ENCODE measurements at places on chromosomes 4 and X.

DNA sequence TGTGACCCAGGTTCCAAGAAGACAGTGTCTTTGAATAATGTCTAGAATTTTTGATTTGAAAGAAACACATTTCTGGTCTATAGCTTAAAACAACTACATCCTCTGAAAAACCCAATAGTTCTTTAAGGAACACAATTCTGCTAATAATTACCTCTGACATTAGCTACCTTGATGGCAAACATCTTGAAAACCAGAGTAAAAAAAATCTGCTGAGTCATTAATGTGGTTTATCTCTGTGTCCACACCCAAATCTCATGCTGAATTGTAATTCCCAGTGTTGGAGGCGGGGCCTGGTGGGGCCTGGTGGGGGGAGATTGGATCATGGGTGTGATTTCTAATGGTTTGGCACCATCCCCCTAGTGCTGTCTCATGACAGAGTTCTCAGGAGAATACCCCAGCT, 1233.8 kb downstream of the NLGN4X start:
- no peak for DNase-seq

DNA sequence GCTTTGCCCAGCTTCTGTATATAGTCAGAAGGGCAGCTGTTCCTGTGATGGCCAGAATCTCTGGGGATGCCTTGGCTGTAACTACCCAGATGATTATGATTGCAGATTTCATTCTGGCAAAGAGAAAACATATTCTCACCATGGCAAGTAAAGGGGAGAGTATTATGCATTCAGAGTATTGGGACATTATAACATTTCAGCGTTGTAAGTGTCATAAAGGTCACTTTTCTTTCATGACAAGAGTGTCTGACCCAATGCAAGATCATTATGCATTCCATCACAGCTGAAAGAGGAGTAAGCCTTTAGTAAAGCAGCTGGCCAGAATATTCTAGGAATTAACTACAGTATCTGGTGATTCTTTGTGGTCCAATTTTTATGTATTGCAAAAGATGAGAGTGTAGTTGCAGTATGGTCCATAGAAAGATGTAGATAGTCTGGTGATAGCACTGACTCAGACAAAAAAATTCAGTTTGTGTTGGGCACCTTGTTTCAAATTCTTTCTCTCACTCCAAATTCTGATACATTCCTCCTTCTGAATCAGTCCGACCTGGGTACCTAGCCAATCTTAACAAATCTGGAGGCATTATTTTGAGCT, 2366.3 kb downstream of the PCDH7 start:
- DNase-seq = peak; percentile 16

- DNase-seq = peak; percentile 66
Observed at GRCh38 chr4:53592686-53593501, 1.6 kb upstream of the LNX1 start.

- no peak for DNase-seq
Observed at GRCh38 chr4:110155654-110156053, 42.8 kb downstream of the ELOVL6 start.

DNA sequence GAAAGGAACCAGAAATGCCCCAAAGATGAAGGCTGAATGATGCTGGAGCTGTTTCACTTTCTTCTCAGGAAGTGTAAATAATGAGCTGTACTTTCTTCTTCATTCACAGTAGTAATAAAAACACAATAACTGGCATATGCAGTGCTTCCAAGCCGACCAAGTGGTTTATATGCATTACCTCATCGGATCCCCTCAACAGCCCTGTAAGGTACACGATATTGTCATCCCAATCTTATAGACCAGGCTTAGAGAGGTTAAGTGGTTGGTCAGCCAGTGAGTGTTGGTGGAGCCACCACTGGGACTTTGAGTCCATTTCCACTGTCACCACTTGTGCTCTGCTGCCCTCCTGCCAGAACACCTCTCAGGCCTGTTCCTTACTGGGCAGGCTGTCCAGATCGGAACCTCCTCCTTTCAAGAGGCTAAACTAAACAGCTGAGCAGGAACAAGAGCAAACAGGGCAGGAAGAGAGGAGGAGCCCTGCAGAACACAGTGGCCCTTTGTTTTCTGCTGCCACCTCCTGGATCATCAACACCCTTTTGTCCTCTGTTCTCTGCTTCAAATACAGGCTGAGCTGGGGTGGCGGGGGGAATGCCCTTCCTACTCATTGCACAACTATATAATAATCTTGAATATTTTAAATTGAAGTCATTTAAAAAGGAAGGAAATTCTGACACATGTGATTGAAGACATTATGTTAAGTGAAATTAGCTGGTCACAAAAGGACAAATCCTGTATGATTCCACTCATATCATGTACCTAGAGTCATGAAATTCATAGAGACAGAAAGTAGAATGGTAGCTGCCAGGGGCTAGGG, 112.5 kb upstream of the ATP6AP2 start:
- peak; percentile 55 for DNase-seq

DNA sequence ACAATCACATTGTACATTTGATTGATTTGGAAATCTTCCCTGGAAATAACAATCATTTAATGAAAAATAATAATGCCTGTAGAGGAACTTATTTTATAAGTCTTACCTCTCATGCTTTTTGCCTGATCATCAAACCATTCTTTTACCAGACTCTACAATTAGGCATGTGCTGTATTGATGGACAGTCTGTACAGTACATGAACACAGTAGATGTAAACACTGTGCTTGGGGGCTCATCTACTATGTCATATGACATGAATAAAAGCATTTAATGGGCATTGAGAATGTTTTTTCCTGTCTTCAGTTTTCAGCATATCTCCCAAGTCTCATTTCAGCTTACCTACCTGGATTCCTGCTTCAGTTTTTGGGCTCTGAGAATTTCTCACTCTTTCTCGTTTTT, 1070.9 kb downstream of the STIM2 start:
- DNase-seq = no peak

GRCh38 chrX:79452881-79453280, 85.7 kb upstream of the ITM2A start:
- no peak for DNase-seq

- DNase-seq = no peak
Observed at GRCh38 chr4:110208419-110208818, 10.0 kb upstream of the ELOVL6 start.

DNA sequence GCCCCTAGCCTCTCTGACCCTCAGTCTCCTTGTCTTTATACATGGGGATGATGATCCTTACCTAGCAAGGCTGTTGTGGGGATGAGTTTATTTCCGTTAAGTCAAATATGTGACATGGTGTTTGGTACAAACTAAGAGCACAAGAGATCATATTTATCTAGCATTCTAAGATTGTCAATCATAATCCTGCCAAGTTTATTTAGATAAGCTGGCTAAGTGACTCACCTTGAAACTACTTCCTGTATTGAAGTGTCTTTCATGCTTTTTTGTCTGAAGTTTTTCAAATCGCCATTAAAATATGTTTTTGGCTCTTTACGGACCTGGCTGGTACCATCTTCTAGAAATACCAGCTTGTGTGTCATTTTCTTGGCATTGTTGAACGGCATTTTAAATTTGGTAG, 30.7 kb downstream of the MAP7D3 start:
- DNase-seq = no peak

- peak; percentile 27 for DNase-seq
Observed at GRCh38 chr4:145251391-145251790, 71.0 kb upstream of the OTUD4 start.

DNA sequence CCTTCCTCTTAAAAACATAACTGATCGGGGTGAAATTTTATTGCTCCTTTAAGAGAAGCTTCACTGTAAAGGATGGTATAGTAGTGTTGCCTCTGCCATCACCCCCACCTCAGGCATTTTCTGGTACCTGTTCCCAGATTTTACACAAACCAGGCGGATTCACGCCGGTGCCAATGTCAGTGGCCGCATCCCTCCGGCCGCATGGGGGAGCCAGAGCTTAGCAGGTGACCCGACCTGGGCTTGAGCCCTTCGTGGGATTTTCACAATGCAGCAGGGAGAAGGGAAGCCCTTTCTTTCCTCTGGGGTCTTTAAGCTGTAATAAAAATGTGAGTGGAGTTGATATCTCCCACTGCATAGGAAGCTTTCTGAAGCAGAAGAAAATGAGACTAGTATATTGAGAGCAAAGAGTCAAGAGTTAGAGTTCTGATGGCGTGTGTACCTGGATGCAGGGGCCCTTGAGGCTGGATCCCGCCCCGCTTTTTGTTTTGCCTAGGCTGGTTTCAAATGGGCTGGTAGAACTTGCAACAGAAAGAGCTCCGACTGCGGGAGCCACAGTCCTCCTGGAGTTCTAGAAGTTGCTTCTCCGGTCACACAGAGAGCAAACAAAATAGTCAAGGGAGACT, 59.4 kb downstream of the POLR2B start:
- DNase-seq = peak; percentile 57

- no peak for DNase-seq
Observed at GRCh38 chrX:18875256-18875878, 108.5 kb downstream of the PHKA2 start.

DNA sequence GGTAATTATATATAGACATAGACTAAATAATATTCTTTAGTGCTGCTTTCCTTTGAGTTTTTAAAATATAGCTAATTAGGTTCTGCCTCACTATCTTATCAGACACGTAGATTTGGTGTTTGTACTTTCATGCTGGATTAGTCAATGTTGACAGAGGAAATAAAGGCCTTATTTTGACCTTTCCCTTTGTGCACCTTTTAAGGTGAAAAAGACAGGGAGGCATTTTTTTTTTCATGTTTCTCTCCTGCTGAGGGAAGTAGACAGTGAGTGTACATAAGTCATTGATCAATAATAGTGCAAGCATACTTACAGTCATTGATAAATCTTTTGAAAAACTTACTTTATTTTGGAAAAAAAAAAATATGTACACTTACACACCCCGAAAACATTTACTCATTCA, 467.8 kb downstream of the GRXCR1 start:
- DNase-seq = no peak

GRCh38 chr4:102552781-102553180, 51.6 kb downstream of the NFKB1 start:
- DNase-seq = no peak

GRCh38 chr4:75469896-75470295, 44.3 kb downstream of the RCHY1 start:
- DNase-seq = no peak

GRCh38 chr4:166798126-166798525, 436.2 kb downstream of the SPOCK3 start:
- DNase-seq = no peak

DNA sequence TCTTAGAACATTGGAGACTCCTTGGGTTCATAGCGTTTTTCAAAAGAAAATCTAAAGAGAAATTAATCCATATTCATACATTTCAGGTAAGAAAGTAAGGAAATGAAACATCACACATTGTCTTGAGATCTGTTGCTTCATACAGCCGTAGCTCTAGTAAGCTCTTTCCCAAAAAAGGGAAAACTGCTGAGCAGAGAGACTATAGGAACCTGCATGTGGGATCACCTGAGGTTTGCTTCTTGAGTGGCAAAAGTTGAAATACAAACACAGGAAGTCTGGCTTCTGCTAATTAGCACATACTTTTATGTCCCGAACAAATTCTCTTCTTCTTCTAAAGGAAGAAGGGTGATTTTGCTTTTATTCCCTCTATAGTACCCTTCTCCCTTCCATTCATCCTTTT, 57.7 kb downstream of the MRPL1 start:
- DNase-seq = no peak

GRCh38 chrX:40628506-40628905, 5.3 kb downstream of the MPC1L start:
- DNase-seq = no peak

DNA sequence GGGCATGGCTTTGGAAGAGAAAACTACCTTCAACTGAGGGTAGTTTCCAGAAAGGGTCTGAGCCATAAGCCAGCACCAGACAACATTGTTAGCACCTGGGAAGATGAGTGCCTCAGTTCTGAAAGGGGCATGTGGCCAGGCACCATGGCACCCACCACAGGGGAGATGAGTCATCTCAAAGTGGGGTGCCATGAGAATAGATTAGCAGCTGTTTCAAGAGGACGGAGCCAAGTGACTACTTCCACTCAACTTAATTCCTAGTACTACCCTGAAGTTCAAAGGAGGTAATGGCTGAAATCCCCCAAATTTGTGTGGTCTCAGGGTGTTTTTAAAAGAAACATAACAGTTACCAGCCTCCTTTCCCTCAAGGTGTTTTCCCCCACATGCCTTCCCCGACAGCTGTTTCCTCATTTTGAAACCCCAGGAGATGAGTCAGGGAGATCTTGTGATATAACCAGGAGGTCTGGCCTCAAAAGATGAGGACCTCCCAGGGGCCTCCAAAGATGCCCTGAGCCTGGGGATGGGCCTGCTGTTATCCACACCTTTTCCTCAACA, 27.8 kb upstream of the FTHL17 start:
- DNase-seq = no peak

GRCh38 chr4:56448301-56448700, 12.2 kb downstream of the PAICS start:
- no peak for DNase-seq

- DNase-seq = no peak
Observed at GRCh38 chrX:19842542-19842941, 44.9 kb downstream of the SH3KBP1 start.

DNA sequence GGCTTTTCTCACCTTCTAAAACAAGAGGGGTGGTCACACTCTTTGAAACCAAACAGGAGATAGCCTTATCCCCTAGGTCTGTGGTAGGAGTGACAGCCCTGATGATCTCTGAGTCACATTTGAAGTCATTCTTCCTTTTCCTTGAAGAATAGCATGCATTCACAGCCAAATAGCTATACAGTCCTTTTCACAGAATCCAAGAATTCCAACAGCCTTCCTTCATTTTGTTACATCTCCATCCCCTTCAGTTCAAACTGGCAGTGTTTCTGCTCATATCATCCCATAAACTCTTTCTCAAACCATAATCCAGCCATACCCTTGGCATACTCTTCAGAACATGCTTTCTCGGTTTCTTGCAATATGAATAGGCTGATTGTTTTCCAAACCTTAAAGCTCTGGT, 33.3 kb upstream of the TMEM184C start:
- no peak for DNase-seq

DNA sequence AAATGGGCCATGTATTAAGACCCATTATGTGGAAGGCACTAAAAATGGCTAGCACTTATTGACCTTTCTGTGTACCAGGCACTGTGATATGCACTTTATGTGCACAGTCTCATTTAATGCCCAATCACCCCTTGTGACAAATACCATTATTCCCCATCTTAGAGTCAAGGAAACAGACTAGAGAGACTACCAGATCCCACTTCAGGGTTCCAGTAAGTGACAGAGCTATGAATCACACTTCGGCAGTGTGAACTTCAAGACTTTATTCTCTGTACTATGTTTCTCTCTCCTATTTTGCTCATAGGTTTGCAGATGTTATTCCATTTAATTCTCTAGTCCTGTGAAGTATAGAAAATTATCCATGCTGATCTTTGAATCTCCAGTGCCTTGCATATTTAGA, 107.0 kb downstream of the NFKB1 start:
- no peak for DNase-seq

GRCh38 chr4:138438608-138439007, 196.5 kb upstream of the SLC7A11 start:
- no peak for DNase-seq

- no peak for DNase-seq
Observed at GRCh38 chrX:133530960-133531359, 115.7 kb upstream of the GPC4 start.

All from femur (tissue), 1 donor.